ENCODE measurements at places on chromosomes 12 and 14. TPM values are rescaled to one million over a fixed set of nuclear protein-coding genes. Genes with fewer than 3 reads are reported as not detected.

Gene KLHL28
- total RNA-seq, result 9.7 TPM

Gene PRKD1
- 82.0 TPM for total RNA-seq

Gene GEMIN2
- total RNA-seq, result 22.3 TPM

GRCh38 chr12:113424456-113424855 lies 2.3 kb downstream of the SDSL start:
- H3K4me3 ChIP-seq, result no peak overlapping the region
- no peaks in the 10 kb centered on the region for H3K27me3 ChIP-seq
- no peaks in the 10 kb centered on the region for H3K36me3 ChIP-seq
- DNase-seq, result no peak
- H3K4me1 ChIP-seq, result no peaks in the 10 kb centered on the region
- no peak overlapping the region for H3K27ac ChIP-seq

- H3K4me3 ChIP-seq, result no peak overlapping the region
- H3K27me3 ChIP-seq, result no peaks in the 10 kb centered on the region
- peak; percentile 29 for DNase-seq
- no peaks in the 10 kb centered on the region for H3K4me1 ChIP-seq
These were observed 3.5 kb downstream of the TGM1 start for GRCh38 chr14:24259282-24260025.

DNA sequence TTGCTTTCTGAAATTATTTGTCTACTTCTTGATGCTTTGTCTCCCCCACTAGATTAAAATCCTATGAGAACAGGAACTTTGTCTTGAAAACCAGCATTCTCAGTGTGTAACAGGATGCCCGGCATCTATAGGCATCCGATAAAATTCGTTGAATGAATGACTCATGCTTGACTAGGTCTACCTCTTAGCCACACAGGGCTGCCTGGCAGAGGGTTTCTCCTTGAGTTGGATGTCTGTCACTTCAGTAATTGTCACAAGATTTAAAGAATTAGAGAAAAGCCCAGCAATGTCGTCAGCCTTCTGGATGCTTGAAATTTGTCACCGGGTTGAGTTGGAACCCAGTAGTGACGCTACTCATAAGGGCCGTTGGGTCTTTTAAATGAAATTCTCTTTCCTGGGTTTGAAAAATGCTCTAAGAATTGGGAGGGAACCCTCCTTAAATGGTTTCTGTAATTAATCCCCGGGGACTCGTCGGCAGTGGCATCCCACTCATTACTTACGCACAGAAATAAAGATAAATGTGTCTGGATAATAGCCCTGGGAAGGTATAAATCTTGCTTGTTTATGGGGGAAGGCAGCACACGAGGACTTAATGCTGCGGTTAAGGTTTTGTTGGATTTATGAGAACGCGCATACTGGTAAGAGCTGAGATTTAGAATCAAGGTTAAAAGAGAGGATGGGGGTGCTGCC lies 194.1 kb downstream of the AACS start:
- H3K4me3 ChIP-seq, result no peak overlapping the region
- H3K4me1 ChIP-seq, result no peaks in the 10 kb centered on the region
- no peak overlapping the region for H3K27ac ChIP-seq
- H3K27me3 ChIP-seq, result no peaks in the 10 kb centered on the region

- H3K27me3 ChIP-seq, result no peaks in the 10 kb centered on the region
- no peak overlapping the region for H3K4me3 ChIP-seq
These were observed 225.5 kb downstream of the EPS8 start for GRCh38 chr12:15563663-15564062.

- H3K27ac ChIP-seq, result no peak overlapping the region
- DNase-seq, result no peak
- H3K4me1 ChIP-seq, result no peaks in the 10 kb centered on the region
- no peaks in the 10 kb centered on the region for H3K36me3 ChIP-seq
- no peak overlapping the region for H3K4me3 ChIP-seq
- H3K27me3 ChIP-seq, result no peaks in the 10 kb centered on the region
These were observed 299.5 kb downstream of the DAD1 start for GRCh38 chr14:22289570-22289969.

DNA sequence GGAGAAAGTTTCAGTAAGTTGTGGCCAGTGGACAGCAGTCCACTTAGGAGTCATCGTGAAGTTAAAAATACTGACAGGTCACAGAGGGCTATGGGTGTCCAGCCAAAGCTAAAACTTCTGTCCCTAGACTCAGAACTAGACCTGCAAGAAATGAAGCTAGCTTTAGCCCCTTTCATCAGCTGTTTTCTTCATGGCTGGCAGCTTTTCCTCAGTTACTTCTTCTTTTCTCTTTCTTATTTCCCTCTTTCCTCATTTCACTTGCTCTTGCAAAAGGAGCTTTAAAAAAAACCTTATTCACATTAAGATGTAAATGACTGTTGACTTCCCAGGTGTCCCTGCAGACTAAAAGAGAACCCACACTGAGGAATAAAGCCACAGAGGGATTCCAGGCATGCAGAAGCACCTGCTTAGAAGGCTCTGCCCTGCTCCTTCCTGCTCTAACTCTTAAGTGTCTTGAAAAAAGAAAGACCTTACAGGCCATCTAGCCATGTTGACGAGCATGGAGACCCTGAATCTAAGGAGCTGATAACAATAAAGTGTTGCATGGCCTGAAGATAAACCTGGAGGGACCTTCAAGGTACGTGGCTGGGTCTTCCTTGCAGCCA lies 69.7 kb upstream of the CCND2 start:
- no peaks in the 10 kb centered on the region for H3K27me3 ChIP-seq
- no peaks in the 10 kb centered on the region for H3K4me1 ChIP-seq
- no peak overlapping the region for H3K4me3 ChIP-seq
- no peak overlapping the region for H3K27ac ChIP-seq

GRCh38 chr12:19614601-19615383 lies 175.5 kb downstream of the AEBP2 start:
- H3K4me3 ChIP-seq, result no peak overlapping the region
- no peak for DNase-seq
- H3K4me1 ChIP-seq, result no peaks in the 10 kb centered on the region
- no peaks in the 10 kb centered on the region for H3K27me3 ChIP-seq
- no peaks in the 10 kb centered on the region for H3K36me3 ChIP-seq

DNA sequence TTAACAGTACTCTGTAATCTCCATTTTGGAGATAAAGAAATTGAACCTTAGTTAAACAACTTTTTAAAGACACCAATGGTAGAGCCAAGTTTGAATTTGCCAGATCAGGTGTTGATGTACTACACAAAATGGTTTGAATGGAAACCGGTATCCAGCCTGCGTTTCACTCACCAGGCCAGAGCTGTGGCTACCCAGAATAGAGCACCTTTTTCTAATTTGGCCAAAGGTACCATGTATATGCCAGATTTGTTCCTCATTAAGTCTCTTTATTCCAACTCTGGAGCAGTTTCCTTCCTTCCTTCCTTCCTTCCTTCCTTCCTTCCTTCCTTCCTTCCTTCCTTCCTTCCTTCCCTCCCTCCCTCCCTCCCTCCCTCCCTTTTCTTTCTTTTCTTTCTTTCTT lies 39.3 kb downstream of the PALS1 start:
- H3K4me3 ChIP-seq, result no peak overlapping the region
- no peaks in the 10 kb centered on the region for H3K27me3 ChIP-seq
- DNase-seq, result no peak
- H3K27ac ChIP-seq, result no peak overlapping the region

- H3K4me3 ChIP-seq, result no peak overlapping the region
- H3K36me3 ChIP-seq, result no peaks in the 10 kb centered on the region
- no peak for DNase-seq
- H3K27ac ChIP-seq, result no peak overlapping the region
- H3K4me1 ChIP-seq, result no peaks in the 10 kb centered on the region
- H3K27me3 ChIP-seq, result no peaks in the 10 kb centered on the region
These were observed 47.8 kb downstream of the FERMT2 start for GRCh38 chr14:52902971-52903619.

DNA sequence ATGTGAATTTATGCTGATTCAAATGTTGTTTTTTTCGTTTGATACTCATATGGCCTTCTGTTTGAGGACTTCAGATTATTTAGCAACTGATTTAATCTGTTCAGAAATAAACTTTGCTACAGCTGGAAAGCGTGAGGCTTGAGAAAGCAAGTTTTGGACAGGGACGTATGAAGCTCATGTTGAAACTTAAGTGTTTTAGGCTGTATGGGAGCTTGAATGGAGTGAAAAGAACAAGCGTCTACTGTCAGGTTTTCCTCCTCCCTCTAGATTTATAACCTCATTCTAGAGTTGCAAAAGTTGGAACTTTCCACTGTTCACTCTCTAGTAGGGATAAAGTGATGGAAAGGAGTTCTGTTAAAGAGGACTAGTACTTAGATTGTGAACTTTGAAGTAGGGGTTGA lies 1.0 kb downstream of the PRPF39 start:
- H3K27me3 ChIP-seq, result no peaks in the 10 kb centered on the region
- H3K27ac ChIP-seq, result peak overlapping the region; percentile 82
- no peaks in the 10 kb centered on the region for H3K36me3 ChIP-seq
- no peak for DNase-seq
- peak overlapping the region; percentile 71 for H3K4me3 ChIP-seq

GRCh38 chr12:12159988-12160387 lies 89.2 kb downstream of the BCL2L14 start:
- no peaks in the 10 kb centered on the region for H3K27me3 ChIP-seq
- H3K36me3 ChIP-seq, result no peaks in the 10 kb centered on the region
- H3K4me1 ChIP-seq, result peaks cover 4% of the 10 kb centered on the region
- no peak for DNase-seq
